Glutamatergic neuron (in vitro differentiated cells): ENCODE measurements at places on chromosomes 13 and 19. TPM values are rescaled to one million over a fixed set of nuclear protein-coding genes. Genes with fewer than 3 reads are reported as not detected.

Gene FLT3
- not detected for total RNA-seq

Gene TNFRSF19
- 188 TPM for total RNA-seq

Gene PLPP2
- total RNA-seq, result 0.64 TPM

Gene ZNF805
- total RNA-seq, result 15.5 TPM

Gene SPACA4
- total RNA-seq, result not detected
